ENCODE measurements at places on chromosomes 12 and 14.

DNA sequence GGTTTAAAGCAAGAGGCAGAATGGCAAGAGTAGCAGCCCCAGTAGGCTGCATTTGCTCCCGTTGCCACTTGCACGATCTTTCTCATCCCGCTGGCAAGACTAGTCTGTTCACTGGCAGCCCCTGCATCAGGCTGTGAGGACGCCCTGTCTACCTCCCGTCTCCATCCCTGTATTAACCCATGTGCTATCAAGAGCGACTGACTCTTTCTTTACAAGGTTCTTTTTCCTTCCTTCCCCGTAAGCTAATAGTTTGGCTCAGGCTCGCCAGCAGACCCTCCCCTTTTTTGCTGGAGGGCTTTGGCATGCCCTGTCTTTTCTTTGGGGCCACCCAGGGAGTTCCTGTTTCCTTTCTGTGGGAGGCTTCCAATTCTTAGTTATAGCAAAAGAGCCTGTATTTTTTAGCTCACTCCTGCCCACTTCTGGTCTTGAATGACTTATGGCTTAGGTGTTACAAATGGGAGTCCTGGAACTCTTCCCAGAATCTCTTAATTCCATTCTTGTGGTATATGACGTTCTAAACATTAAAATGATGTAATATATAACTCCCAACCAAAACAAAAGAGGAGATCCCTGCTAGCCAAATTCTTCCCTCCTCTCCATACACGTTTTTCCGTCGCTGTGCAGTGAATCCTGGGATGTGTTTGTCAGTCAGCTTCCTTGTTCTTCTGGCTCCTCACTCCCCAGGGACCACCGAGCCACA, 149.0 kb downstream of the PRKCH start:
- no peak for DNase-seq

DNA sequence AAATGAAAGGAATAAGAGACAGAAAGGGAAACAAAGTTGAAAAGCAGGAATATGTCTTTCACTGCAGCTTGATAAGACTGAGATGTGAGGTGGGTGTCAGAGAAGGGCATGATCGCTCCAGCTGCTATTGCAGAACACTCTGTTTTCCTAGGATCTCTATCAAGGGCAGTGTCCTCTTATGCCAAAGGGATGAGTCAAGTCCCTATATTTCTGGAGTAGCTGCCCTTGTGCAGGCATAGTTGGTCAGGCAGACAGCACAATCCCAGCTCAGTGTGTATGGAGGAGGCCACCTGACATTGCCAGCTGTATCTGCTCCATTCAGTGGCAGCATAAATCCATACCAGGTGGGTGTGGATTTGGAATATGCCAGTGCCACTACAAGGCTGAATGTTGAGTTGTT, 101.6 kb downstream of the DAD1 start:
- no peak for DNase-seq

DNA sequence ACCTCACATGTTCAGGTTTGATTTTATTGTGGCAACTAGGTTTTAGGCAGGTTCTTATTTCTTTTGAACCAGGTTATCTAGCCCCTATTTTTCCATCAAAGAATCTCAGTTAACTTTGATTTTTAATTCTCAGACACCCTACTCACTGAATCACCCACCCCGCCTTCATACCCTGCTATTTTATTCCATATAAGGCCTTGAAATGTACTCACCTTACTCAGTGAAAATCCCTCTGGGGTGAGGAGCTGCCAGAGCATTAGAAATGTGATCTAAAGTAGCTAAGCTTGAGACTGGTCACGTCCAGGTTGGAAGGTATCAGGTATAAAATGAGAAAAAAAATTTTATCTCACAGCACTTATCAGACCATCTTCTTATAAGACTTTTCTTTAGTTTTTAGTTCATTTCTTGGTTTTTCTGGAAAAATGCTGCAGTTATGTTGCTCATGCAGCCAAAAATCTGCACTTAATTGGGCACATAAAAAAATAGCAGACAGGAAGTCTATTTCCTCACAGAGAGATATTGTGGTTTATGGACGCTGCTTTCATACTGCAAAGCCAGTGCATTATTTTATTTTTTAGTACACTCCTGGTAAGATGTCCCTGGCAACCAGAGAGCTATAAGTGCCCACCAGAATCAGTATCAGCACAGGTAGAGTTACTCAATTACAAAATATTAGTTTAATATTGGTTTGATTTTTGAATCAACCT, 101.5 kb upstream of the CCDC91 start:
- no peak for DNase-seq

DNA sequence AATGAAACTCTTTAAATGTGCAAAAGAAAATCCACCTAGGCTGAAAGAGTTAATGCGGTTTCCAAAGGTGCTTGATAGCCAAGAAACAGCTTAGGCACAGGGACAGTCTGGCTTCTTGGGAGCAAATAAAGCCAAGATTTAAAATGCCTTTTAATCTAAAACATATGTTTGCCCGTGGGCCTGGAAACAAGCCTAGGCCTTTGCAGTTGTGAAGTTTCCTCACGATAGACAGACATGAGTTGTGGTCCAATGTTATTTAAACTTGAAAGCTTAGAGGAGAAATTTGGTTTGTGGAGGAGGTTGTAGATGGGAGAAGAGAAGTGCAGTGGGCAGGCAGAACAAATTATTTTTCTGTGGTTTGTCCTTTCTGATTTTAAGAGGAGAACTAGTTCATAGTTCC, 29.8 kb downstream of the PROX2 start:
- DNase-seq, result no peak

GRCh38 chr12:71426300-71427047, 13.1 kb upstream of the LGR5 start:
- DNase-seq, result no peak

DNA sequence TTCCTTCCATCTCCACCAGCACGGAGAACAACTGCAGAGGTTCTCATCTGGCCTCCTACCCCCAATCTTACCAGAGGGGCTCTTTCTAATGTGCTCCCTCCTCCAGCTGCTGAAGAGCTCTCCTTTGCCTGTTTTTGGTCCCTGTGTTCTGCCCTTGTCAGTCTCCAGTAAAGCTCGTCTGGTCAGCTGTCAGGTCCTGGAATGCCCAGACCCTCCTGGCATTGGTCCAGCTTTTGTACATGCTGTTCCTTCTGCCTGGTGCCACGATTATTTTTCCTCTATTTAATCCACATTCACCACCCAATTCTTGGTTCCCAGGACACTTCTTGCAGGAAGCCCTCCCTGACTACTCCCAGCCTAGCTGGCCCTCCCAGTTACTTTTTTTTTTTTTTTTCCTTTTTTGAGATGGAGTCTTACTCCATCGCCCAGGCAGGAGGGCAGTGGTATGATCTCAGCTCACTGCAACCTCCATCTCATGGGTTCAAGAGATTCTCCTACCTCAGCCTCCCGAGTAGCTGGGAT, 6.5 kb downstream of the SLC8B1 start:
- no peak for DNase-seq

DNA sequence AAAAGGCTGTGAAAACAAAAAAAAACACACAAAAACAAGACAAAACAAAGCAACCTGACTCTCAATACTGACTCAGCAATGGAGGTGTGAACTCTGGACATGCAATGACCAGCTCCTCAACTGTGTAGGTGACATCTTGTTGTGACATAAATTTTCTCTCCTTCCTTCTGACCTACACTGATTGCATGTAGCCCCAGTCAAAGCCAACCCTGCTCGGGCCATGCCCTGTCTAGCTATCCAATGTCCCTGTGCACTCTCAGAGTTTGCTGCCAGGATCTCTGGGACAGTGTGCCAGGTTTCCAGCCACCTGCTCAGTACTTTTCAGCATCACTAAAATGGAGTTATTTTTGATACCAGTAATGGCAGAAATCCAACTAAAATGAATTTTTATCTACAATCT, 18.9 kb upstream of the CRACR2A start:
- no peak for DNase-seq

GRCh38 chr14:93693914-93694313, 94.4 kb downstream of the PRIMA1 start:
- DNase-seq, result no peak

DNA sequence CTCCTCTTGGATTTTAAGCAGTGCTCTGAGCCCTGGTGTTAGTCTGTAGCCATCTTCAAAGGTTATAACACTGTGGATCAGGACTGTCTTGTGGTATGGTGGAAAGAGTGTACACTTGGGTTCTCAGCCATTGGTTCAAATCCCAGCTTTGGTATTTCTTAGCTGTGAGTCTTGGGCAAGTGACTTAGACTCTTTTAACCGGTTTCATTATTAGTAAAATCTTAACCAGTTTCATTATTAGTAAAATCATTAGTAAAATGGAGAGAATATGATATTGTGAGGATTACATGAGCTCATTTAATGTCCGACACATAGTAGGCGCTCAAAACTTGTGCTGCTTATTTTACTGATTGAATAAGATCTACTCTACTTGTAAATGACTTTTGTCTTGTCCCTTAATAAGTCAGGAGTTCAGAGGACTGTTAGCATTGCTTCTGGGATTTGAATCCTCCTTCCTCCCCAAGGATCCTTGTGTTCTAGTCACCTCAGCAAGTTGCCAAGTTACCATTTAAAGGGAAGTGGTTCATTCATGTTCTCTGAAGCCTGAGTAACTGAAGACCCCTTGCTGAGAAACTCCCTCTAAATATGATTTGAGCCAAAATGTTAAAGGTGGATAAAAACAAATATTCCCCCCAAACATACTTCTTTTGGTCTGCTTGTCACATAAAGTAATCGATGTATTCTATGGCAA, 12.4 kb downstream of the TTLL5 start:
- DNase-seq, result no peak

DNA sequence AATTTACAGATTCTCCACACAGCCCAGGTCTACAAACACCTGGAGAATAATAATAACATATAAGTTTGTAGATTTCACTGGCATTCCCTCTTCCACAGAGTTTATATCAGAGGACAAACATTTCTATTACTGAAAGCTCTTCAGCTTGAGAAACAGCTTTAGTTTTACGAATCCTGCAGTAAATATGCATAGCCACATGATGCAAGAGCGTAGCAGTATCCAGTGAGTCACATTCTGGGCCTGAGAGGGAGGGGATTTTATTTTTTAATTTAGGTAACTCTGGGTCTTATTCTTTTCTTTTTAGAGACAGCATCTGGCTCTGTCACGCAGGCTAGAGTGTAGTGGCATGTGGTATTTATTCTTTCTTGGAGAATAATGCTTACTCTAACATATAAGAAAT, 1002.8 kb downstream of the TRHDE start:
- DNase-seq, result no peak

GRCh38 chr12:110545812-110546211, 37.3 kb downstream of the PPTC7 start:
- DNase-seq, result no peak

GRCh38 chr14:103416916-103417315, 31.7 kb downstream of the MARK3 start:
- DNase-seq, result no peak

DNA sequence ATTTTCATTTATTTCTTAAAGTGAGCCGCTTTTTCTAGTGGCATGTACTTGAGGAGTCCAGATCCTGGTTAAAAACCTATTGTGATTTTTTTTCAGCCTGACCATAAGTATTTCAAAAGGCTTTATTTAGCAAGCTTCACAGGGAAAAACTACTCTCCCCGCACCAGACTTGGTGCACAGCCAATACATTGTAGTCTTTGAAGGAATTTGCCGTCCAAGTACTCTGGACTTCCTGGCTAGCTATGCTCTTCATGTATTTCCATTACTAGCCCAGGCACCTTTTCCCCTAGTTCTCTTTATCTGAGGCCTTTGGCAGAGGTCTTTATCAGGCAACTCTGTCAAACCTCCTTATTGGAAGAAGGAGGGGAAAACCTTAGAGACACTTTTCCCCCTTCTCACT, 234.7 kb downstream of the CCDC91 start:
- DNase-seq, result no peak

DNA sequence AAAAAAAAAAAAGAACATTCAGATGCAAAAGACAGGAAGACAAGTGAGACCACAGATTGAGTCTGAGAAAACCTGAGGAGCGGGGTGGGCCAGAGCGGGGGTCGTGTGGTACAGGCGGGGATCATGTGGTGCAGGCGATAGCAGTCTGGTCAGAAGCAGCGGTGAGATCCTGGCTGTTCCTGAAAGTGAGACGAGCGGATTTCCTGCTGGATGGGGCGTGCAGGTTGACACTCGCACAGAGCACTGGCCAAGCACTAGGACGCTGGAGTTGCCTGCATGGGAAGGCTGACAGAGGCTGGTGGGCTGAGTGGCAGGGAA, 35.7 kb downstream of the CDC42BPB start:
- DNase-seq, result no peak

- DNase-seq, result no peak
Measured at GRCh38 chr12:2373307-2373706, 320.5 kb downstream of the CACNA1C start.

GRCh38 chr12:71063087-71063486, 94.7 kb downstream of the TSPAN8 start:
- DNase-seq, result no peak

DNA sequence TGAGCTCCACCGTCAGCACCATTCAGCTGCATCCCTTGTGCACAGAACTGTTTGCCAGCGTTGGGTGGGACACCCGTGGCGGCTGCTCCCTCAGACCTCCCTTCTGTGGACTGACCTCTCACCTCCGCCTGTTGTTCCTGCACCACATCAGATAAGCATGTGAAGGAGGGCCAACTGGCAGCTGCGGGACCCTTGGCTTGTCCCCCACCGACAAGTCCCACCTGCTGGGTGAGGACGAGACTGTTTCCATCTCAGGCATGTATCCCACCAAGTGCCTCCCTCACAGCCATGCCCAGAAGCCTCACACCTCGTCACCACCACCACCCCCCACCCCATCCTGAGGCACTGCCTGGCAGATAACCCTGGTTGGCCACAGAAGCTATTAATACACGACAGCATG, 18.6 kb upstream of the TEAD4 start:
- no peak for DNase-seq

DNA sequence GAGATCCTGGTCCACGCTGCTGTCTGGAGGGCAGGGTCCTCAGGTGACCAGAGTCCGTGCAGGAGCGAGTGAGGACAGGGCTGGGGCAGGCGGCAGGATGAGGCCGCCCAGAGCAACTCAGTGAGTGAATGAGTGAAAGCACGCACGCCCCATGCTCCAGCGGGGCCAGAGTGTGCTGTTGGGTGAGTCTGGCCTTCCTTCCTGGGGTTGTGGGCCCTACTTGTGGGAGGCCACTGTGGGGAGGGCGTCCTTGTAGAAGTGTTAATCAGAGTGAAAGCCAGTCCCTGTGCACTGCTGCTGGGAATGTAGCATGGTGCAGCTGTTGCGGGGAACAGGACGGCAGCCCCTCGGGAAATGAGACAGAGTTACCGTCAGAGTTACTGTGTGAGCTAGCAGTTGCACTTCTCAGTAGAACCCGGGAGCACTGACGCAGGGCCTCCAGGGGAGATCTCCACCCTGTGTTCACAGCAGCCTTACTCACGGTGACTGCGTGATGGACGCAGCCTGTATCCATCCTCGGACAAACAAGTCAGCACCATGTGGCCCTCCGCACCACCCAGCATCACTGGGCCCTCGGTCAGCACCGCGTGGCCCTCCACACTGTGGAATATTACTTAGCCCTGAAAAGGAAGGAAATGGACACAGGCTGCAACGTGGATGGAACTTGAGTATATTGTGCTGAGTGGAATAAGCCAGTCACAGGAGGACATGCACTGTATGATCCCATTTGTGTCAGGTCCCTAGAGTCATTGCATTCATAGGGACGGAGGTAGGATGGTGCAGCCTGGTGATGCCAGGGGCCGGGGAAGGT, 22.1 kb downstream of the PACS2 start:
- DNase-seq, result no peak

GRCh38 chr12:132570635-132571034, 39.7 kb downstream of the LRCOL1 start:
- DNase-seq, result no peak
